ENCODE measurements at places on chromosomes 5 and 9. TPM values are rescaled to one million over a fixed set of nuclear protein-coding genes. Genes with fewer than 3 reads are reported as not detected.

PLEKHG4B gene
- 1.1 TPM for total RNA-seq

TAF11L10 gene
- total RNA-seq = not detected

RGMB gene
- total RNA-seq = 74.4 TPM

SYK gene
- total RNA-seq = not detected

ADAMTS16 gene
- total RNA-seq = 0.28 TPM

IL5 gene
- total RNA-seq = not detected

PPP3R2 gene
- not detected for total RNA-seq

LEAP2 gene
- under 0.01 TPM for total RNA-seq

NKD2 gene
- not detected for total RNA-seq

FGF10 gene
- not detected for total RNA-seq

PLAC8L1 gene
- total RNA-seq = not detected

PCDHA9 gene
- under 0.01 TPM for total RNA-seq

DMGDH gene
- total RNA-seq = 0.18 TPM

TMC1 gene
- total RNA-seq = not detected

PPP2R2B gene
- not detected for total RNA-seq

PTBP3 gene
- total RNA-seq = 17.5 TPM

SH3RF2 gene
- 1.1 TPM for total RNA-seq

PCDHA4 gene
- under 0.01 TPM for total RNA-seq

RCL1 gene
- 13.8 TPM for total RNA-seq

SLIT3 gene
- 0.18 TPM for total RNA-seq

ANGPTL2 gene
- total RNA-seq = 14.7 TPM

RAD17 gene
- 13.3 TPM for total RNA-seq

C5orf52 gene
- total RNA-seq = not detected

SPATA31A3 gene
- not detected for total RNA-seq

KDM3B gene
- total RNA-seq = 36.7 TPM

PLPP6 gene
- total RNA-seq = 3.4 TPM

NADK2 gene
- total RNA-seq = 21.1 TPM

PCDHGA6 gene
- 4.2 TPM for total RNA-seq

Data from IMR-90 (cell line).